ENCODE measurements at places on chromosomes 2 and 18. TPM values are rescaled to one million over a fixed set of nuclear protein-coding genes. Genes with fewer than 3 reads are reported as not detected.

Gene RAB6C
- not detected for polyA plus RNA-seq

Gene CNGA3
- polyA plus RNA-seq, result not detected

Gene DQX1
- 0.32 TPM for polyA plus RNA-seq

Gene GPR35
- polyA plus RNA-seq, result 0.21 TPM

All from GM23338 (cell line).